Iris pigment epithelial cell (primary cell): ENCODE measurements at places on chromosomes 12 and 14.

DNA sequence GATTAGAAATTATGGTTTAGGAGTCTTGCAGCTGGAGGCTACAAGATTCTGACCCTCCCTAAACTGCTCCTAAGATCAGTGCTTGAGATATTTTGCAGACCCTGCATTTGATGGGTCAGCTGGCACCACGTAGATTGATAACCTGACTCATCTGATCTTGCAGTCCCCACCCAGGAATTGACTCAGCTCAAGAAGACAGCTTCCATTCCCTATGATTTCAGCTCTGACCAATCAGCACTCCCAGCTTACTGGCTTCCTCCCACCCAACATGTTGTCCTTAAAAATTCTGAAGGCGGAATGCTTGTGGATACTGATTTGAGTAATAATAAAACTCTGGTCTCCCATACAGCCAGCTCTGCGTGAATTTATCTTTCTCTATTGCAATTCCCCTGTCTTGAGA is 23.2 kb upstream of the MTHFD1 start:
- peak; percentile 55 for DNase-seq

DNA sequence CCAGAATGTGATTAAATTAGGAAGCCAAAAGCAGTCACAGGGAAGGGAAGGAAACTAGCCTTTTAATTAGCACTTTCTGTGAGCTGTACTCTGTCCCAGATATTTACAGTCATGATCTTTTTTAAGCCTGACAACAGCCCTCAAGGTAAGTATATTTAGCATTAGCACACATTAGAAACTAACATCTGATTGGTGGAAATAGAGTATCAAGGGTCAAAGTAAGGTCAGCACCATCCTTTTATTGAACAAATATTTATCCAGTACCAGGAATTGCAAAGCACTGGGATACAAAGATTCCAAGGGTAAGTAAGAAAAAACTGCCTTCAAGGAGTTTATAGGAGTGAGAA is 28.2 kb downstream of the RPGRIP1 start:
- no peak for DNase-seq

- DNase-seq, result no peak
Measured at GRCh38 chr12:5439371-5439771, 7.5 kb downstream of the NTF3 start.

- DNase-seq, result no peak
Measured at GRCh38 chr14:35576856-35577255, 42.9 kb downstream of the INSM2 start.

GRCh38 chr14:54785136-54785777 is 117.4 kb downstream of the GCH1 start:
- no peak for DNase-seq

GRCh38 chr12:62522984-62523383 is 56.4 kb downstream of the MON2 start:
- DNase-seq, result peak; percentile 33

DNA sequence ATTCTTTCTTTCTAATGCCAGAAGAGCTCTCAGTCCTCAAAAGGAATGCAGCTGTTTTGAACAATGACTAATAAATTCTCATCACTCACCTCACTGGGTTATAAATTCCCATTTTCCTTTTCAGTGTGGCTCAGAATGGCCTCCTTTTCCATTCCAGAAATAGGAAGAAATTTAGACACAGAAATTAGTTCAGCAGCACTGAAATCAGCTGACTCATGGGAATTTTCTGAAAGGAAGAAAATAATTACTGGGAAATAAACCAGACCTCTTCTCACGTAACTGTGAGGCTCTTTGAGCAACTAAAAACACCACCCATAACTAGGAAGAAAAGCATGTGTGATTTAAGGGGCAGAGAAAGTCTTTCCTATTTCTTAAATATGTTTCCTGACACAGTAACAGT is 23.8 kb downstream of the CD163 start:
- DNase-seq, result no peak

DNA sequence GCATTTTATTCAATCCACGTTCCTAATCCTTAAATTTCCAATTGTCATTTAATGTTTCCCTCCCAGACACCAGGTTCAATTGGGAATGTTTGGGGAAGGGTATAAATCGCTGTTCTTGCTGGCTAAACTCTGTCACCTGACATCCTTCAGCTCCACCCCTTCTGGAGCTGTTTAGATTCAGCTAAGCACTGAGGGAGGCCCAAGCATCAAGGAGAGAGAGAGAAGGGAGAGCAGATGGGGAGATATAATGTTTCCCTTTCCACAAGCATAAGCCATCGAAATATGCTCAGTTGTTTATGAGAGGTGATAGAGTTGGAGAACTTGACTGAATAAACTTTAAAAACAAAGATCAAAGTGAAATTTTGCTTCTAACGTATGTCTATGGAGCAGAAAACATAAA is 1.8 kb downstream of the ABCC9 start:
- DNase-seq, result no peak

DNA sequence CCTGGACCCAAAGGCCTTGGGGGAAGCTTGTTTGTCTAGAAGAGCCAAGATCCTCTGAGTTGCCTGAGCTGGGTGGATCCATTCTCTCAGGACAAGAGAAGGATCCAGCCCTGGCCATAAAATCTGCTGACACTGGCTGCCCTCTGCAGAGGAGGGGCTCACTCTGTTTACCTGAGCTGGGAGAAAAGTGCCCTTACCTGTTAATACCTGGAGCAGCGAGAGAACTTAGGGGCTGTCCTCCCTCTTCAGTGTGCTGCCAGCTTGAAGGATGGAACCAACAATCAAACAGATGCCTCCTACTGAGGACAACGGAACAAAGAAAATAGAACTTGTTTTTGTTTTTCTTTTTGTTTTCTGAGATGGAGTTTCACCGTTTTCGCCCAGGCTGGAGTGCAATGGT is 7.3 kb upstream of the KRT7 start:
- no peak for DNase-seq

DNA sequence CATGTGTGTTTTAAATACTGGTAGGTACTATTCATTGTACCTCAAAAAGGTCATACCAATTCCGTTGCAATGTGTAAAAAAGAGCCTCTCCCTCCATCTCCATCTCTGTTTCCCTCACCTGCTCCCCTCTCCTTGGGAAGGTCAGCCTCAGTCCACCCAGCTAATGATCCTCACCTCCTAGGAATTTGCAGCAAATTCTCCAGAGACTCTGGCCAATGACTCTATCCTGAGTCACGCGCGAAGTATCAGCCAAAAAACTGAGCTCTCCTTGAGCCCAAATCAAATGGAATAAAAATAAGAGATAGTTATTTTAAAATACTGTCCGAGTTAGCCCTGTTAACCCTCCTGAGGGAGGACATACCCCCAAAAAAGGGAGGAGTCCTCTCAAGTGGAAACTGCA is 148.4 kb downstream of the DPF3 start:
- peak; percentile 77 for DNase-seq

- DNase-seq, result no peak
Measured at GRCh38 chr14:103360548-103360947, 24.7 kb upstream of the MARK3 start.

DNA sequence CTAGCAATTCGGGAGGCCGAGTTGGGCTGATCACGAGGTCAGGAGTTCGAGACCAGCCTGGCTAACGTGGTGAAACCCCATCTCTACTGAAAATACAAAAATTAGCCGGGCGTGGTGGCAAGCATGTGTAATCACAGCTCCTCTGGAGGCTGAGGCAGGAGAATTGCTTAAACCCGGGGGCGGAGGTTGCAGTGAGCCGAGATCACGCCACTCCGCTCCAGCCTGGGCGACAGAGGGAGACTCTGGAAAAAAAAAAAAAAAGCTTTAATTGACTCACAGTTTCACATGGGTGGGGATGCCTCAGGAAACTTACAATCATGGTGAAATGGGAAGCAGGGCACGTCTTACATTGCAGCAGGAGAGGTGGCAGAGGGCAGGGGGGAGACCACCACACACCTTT is 30.6 kb upstream of the SLC2A3 start:
- peak; percentile 47 for DNase-seq

- DNase-seq, result no peak
Measured at GRCh38 chr14:89307409-89307808, 109.6 kb downstream of the FOXN3 start.

DNA sequence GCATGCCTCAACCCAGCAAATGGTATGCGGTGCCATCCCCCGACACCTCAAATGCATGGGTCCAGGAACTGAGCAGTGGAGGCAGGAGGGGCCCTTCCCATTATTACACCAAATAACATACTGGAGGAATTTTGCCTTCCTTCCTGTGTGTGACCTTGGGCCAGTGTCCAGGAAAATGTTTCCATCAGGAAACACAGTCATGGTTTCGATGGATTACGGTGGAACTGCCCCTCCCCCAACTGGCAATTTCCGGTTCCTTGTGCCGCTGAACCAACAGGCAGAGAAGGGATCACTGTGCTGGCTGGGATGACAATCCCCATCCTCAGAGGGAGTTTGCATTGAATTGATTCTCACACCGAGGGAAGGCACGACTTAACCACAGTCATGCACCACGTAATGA is 9.1 kb upstream of the CDC42BPB start:
- DNase-seq, result no peak

GRCh38 chr12:52789637-52790426 is 6.1 kb downstream of the KRT3 start:
- DNase-seq, result no peak

DNA sequence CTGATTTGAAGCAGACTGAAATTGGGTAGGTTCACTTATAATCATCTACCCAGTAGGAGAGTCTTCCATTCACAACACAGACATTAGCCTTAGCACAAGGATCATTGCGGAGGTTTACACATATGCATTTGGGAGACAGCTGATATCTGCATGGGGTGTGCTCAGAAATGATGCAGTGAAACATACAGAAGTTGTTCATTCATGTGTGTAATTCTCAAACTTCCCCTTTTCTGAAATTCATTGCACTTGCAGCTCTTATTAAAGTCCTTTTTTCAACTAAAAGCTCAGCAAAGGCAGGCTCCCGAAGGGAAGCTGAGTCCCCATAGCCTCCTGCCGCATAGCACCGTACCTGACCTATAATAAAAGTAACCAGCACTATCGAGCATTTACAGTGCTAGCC is 218.3 kb upstream of the CRY1 start:
- DNase-seq, result no peak

GRCh38 chr12:104280717-104281458 is 22.7 kb upstream of the EID3 start:
- peak; percentile 94 for DNase-seq

DNA sequence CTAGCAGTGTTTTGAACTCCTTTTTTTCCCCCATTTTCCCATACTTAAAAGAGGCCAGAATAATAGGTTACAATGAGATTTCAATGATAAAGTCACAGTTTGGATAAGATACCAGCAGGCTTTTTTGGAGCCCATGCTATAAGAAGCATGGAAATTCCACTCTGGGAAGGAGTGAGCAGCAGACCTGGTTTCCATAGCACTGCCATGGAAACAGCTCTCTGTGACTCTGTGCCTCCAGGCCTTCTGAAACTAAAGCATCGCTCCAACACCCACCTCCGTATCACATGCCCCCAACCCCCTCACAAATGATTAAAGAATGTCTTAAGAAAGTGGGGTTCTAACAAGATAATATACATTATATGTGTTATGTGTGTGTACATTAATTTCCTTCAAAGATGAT is 165.0 kb downstream of the GRIN2B start:
- DNase-seq, result no peak

- DNase-seq, result no peak
Measured at GRCh38 chr12:47731723-47732122, 6.4 kb upstream of the ENDOU start.

DNA sequence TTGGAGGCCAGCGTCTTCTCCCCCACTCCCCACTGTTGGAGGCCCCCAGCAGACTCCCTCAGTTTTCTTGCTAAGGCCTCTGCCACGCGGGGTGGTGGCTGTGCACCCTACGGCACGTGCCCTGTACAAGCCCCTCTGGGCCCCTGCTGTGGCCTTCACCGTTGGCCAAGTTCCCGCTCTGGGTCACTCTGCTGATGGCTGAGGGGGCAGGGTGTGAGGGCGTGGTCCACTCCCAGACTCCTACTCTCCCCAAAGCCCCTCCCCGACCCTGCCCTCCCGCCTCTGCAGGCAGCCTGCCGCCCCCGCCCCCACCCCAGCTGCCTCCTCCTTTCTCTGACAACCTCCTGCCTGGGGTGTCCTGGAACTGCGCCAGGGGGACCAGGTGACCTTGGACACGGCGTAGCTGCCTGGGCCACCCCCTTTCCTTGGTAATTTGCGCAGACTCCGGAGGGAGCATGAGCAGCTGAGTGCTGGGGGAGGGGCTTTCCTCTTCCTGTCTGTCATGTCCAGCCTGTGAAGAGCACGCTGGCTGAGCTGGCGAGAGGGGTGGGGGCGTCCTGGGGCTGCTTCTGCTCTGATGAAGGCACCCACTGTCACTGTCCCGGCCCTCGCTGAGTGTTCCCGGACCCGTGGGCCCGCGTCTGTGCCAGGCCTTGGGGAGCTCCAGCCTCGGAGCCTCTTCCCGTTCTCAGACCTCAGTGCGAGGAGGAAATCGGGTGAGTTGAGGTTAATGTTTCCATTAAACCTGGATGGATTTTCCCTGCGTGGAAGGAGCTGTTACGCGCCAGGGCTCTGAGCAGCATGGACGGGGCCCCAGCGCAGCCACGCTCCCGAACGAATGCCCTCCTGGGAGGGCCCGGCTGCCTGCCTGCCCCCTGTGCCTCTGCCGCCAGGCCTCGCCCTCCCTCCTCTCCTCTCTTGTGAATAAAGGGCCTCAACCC is 85.0 kb downstream of the KIF26A start:
- peak; percentile 36 for DNase-seq

DNA sequence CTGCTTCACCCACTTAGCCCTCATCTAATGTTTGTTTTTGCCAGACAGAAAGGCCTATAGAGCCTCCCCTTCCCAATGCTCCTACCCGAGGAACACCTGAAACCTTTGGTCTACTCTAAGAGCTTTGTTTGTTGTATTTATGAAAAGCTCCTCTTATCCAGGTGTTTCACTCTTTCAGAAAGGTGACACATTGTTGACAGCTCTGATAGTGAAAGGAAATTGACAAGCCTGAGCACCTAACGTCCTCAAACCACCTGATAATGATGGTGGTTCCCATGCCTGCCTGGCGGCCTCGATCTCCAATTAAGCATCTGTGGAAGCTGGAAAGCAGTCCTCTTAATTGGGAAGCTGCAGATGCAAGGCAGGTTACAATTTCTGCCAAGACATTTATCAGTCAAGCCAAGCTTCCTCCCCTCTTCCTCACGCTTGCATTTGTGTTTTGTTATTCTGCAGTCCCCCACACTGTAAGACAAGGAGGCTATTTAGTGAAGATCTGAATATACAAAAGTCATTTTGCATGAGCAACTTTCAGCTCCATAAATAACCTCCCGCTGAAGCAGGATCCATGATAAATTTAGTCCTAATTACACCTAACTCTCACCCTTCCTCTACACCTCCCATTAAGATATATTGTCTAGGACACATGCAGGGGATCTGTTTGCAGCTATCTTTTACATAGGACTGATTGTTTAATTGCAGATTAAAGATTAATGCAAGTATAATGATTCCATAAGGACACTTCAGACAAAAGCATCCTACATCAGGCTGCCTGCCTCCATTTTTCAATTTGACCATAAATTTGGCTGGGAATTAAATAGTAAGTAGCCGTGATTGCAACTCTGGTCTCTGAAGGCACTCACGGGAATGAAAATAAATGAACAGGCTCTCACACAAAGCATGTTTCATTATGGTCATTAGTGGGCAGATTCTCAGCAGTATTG is 288.6 kb downstream of the PDZRN4 start:
- DNase-seq, result no peak

DNA sequence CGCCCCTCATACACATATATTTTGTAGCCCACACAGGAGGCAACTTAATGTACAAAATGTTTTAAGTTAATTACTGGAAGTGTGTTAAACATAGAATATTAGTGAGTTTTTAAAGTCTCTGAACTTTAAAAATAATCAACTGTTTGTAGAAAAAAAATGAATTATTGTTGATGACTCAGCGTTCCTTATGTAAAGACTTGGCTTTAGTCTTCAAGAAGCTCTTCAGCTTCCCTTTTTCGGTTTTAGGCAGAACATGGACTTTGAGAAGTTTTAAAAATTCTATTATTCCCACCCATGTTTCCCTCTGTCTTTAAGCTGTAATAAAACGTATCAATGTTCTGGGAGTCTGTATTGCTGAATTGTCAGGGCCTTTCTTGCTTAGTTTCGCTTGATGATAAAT is 269.5 kb downstream of the FBXL14 start:
- DNase-seq, result no peak
